Lower lobe of right lung (tissue), 2 donors: ENCODE measurements at places on chromosomes 6 and 20.

DNA sequence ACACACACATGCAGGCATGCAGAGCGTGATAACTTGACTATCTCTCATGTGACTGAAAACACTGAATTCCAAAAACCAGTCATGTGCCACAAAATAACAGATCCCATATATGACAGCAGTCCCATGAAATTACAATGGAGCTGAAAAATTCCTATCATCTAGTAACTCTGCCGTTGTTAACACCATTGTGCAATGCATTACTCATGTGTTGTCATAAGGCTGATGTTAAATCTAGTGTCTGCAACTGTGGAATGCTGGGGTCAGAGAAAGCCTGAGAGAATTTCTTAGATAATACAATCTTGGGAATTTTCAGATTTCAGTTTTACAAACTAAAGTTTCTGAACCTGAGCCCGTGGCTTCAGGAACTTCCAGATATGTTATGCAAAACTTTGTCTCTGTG is 70.2 kb downstream of the LYRM4 start:
- H3K36me3 ChIP-seq, result no peaks in the 10 kb centered on the region
- no peak for DNase-seq
- H3K27me3 ChIP-seq, result no peaks in the 10 kb centered on the region
- no peak overlapping the region for H3K4me3 ChIP-seq

- H3K4me3 ChIP-seq, result no peak overlapping the region
- no peaks in the 10 kb centered on the region for H3K4me1 ChIP-seq
- DNase-seq, result no peak
- no peaks in the 10 kb centered on the region for H3K36me3 ChIP-seq
- no peaks in the 10 kb centered on the region for H3K27me3 ChIP-seq
- H3K27ac ChIP-seq, result no peak overlapping the region
These were observed 88.0 kb upstream of the CD83 start for GRCh38 chr6:14029605-14030004.

DNA sequence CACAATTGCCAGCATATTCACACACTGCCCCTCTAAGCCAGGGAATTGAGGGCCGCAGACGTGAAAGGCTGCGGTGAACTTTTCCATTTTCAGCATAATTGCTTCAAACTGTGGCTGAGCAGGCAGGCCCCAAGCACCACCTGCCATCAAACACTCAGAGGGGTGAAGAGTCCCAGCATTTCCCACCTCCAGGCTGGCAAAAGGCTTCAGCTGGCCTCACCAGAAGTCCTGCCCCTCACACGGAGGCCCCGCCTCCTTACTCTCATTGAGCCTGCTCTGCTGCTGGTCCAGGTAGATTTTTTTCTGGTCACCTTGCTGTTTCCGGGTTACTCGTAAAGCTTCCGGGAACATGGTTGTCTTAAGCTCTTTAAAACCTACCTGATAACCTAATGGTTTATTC is 52.0 kb upstream of the PRELID3B start:
- H3K4me1 ChIP-seq, result no peaks in the 10 kb centered on the region
- no peak for DNase-seq
- H3K27ac ChIP-seq, result no peak overlapping the region
- H3K27me3 ChIP-seq, result no peaks in the 10 kb centered on the region
- no peak overlapping the region for H3K4me3 ChIP-seq

- no peak overlapping the region for H3K27ac ChIP-seq
- no peak overlapping the region for H3K4me3 ChIP-seq
- H3K4me1 ChIP-seq, result peaks cover 50% of the 10 kb centered on the region
- no peaks in the 10 kb centered on the region for H3K27me3 ChIP-seq
- no peaks in the 10 kb centered on the region for H3K36me3 ChIP-seq
- peak; percentile 49 for DNase-seq
These were observed 39.7 kb downstream of the MAP3K5 start for GRCh38 chr6:136752554-136752953.

GRCh38 chr6:45156075-45156474 is 172.1 kb upstream of the RUNX2 start:
- H3K36me3 ChIP-seq, result no peaks in the 10 kb centered on the region
- no peaks in the 10 kb centered on the region for H3K4me1 ChIP-seq
- H3K27ac ChIP-seq, result no peak overlapping the region
- no peaks in the 10 kb centered on the region for H3K27me3 ChIP-seq

- H3K4me3 ChIP-seq, result no peak overlapping the region
- H3K4me1 ChIP-seq, result no peaks in the 10 kb centered on the region
- H3K27me3 ChIP-seq, result no peaks in the 10 kb centered on the region
These were observed 82.0 kb downstream of the EZR start for GRCh38 chr6:158737082-158737709.

DNA sequence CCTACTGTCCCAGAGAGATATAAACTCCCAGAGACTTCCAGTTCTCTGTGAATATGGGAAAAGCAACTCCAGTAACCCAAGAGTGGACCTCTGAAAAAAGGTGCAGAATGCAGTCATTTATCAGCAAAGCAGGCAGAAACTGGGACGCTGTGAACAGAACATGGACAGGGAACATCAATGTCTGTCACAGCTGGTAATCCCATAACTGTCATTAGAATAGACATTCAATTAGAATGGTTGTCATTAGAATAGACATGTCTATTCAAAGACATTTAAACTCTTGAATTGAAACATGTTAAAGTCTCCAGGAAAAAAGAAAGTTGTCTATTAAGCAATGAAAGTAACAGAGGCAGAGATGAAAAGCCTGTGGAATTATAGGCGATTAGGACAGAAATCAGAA is 302.1 kb downstream of the BTBD3 start:
- no peaks in the 10 kb centered on the region for H3K4me1 ChIP-seq
- H3K4me3 ChIP-seq, result no peak overlapping the region
- no peaks in the 10 kb centered on the region for H3K36me3 ChIP-seq
- no peaks in the 10 kb centered on the region for H3K27me3 ChIP-seq
- no peak for DNase-seq

DNA sequence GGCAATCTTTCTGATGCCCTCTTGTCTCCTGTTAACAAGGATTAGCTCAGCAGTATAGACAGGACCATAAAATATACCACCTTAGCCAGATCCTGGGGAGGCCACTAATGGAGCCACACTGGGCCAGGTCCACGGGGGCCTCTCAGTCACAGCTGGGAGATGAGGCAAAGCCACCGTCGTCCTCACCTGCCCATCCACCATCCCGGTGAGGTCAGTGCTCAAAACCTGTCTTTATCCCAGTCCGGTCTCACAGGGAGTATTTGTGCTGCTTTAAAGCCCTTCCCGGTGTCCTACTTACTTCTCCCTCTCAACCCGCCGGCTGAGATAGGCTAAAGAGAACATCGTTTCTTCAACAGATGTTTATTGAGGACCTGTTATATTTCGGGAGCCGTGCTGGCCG is 104.3 kb downstream of the EDN3 start:
- H3K4me3 ChIP-seq, result no peak overlapping the region
- peaks cover 56% of the 10 kb centered on the region for H3K27me3 ChIP-seq
- no peak for DNase-seq
- H3K36me3 ChIP-seq, result no peaks in the 10 kb centered on the region
- peaks cover 10% of the 10 kb centered on the region for H3K4me1 ChIP-seq

DNA sequence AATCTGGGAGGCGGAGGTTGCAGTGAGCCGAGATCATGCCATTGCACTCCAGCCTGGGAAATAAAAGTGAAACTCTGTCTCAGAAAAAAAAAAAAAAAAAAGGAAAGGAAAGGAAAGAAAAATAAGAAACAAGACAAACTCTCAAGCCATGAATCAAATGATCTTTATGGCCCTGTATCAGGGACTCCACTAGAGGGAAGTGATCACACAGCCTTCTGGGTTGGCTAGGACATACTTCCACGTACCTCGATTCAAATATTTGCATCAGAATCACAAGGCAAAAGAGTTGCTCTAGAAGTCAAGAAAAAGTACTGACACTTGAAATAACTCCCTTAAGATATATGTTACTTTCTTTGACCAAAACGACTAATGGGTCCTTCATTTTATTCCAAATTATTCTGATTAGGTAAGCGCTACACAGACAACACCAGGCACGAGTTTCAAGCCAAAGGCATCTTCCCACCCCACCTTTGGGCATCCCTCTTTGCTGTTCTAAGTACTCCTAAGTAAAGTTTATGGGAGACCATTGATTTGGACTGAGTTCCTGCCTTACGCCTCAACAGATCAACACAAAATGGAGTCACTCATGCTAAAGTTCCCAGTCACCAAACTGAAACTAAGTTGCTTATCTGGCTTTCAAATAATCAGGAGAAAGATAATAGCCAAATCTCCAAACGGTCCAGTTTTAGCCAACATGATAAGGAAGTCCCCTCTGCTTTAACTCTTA is 77.5 kb upstream of the NT5E start:
- no peaks in the 10 kb centered on the region for H3K36me3 ChIP-seq
- H3K27ac ChIP-seq, result no peak overlapping the region
- DNase-seq, result no peak
- no peaks in the 10 kb centered on the region for H3K4me1 ChIP-seq
- no peak overlapping the region for H3K4me3 ChIP-seq

DNA sequence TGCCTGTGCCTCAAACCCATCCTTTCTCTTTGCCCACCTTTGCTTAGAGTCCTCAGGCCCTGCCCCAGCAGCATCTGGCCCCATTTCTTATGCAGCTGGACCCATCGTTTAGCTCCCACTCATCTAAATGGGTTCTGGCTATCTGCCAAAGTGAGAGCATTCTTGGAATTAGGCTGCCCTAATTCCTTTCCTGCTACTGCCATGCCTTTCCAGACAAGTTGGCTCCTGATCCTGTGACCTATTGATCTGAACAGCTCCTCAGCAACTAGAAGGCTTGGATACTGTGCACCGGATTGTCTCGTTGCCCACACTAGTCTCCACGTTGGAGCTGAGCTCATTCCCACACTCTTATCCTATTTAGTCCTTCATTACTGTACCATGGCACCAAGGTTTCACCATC is 22.9 kb downstream of the DZANK1 start:
- DNase-seq, result no peak
- H3K27me3 ChIP-seq, result no peaks in the 10 kb centered on the region
- no peak overlapping the region for H3K27ac ChIP-seq
- no peaks in the 10 kb centered on the region for H3K36me3 ChIP-seq
- peaks cover 8% of the 10 kb centered on the region for H3K4me1 ChIP-seq

DNA sequence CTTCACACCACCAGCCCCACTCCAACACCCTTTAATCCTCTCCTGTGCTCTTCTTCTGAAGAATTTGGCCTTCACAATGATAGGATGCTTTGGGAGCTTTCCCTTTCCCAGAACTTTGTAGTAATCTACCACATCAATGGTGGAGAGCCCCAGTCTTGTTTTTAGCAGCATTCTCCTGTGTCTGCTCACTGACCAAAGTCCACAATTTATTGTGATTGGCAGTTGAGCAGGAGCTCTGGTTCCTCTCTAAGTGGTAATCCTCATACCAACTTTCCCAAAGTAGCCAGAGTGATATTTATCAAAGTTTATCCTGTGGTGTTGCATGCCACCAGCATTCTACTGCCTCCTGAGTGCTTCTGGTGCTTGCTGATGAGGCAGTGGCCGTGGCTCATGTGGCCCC is 29.0 kb upstream of the OPN5 start:
- H3K36me3 ChIP-seq, result no peaks in the 10 kb centered on the region
- H3K4me1 ChIP-seq, result no peaks in the 10 kb centered on the region
- H3K27ac ChIP-seq, result no peak overlapping the region
- no peak overlapping the region for H3K4me3 ChIP-seq
- no peak for DNase-seq
- H3K27me3 ChIP-seq, result no peaks in the 10 kb centered on the region

- peaks cover 4% of the 10 kb centered on the region for H3K4me1 ChIP-seq
- H3K27ac ChIP-seq, result no peak overlapping the region
- no peak for DNase-seq
- H3K36me3 ChIP-seq, result no peaks in the 10 kb centered on the region
- H3K4me3 ChIP-seq, result no peak overlapping the region
- no peaks in the 10 kb centered on the region for H3K27me3 ChIP-seq
These were observed 9.9 kb downstream of the ANKRD66 start for GRCh38 chr6:46756469-46757213.

DNA sequence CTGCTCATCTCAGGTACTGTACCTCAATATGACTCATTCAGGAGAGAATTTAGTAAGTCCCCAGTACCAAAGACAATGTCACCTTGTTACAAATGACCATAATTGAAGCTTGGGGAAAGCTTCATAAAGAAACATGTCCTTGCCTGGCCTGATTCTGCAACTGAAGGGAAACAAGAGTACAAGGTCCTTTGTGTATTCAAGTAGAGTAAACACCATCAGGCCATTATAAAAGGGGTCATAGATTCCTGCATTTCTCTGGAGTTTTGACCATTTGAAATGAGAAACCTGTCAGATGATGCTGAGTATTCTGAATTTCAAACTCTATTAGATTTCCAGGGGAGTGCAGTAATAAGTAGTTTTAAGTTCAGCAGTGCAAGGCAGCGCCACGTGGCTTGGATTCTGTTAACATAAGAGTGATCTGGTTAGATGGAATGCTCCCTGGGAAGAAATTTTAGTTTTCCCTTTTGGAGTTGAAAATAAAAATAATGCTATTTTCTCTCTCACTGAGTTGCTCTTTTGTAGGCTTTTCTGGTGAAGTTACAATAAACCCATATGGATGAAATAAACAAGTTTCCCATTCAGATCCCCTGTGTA is 1054.3 kb downstream of the EPHA7 start:
- no peaks in the 10 kb centered on the region for H3K4me1 ChIP-seq
- H3K36me3 ChIP-seq, result no peaks in the 10 kb centered on the region
- no peak for DNase-seq
- H3K27ac ChIP-seq, result no peak overlapping the region
- no peaks in the 10 kb centered on the region for H3K27me3 ChIP-seq
- H3K4me3 ChIP-seq, result no peak overlapping the region

GRCh38 chr6:27892649-27893058 is 19.5 kb downstream of the OR2B2 start:
- peaks cover 34% of the 10 kb centered on the region for H3K27me3 ChIP-seq
- peak overlapping the region; percentile 82 for H3K27ac ChIP-seq
- peaks cover 30% of the 10 kb centered on the region for H3K4me1 ChIP-seq
- H3K36me3 ChIP-seq, result no peaks in the 10 kb centered on the region
- DNase-seq, result no peak
- peak overlapping the region; percentile 88 for H3K4me3 ChIP-seq

DNA sequence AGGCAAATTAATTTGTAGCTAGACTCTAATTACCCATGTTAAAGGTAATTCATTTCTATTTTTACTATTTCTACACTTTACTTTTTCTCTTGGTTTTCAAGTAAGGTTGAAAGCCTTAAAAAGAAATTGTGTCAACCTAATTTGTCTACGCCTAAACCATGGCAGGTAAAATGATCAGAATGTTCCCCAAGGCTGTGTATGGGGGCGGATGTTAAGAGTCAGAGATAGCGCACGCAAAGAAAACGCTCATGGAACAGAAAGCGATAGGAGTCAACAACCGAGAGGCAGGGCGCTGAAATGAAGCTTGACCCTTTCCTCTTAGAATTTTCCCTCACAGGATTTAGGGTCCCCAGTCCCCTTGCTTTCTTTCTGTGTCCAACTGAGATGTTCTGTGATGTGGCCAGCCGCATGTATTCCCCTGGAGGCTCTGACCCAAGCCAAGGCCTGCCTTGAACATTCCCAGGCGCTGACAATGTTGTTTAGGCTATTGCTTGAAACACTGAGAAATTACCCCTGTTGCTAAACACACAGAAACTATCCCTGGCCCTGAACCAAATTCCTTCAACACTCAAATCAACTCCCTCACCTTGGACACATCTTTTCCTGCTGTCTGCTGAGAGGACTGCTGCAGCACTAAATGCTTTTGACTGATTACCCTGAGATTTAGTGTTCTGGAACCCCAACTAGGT is 10.9 kb downstream of the PSMB1 start:
- H3K4me3 ChIP-seq, result no peak overlapping the region
- H3K36me3 ChIP-seq, result peaks cover 100% of the 10 kb centered on the region
- H3K27me3 ChIP-seq, result no peaks in the 10 kb centered on the region
- H3K27ac ChIP-seq, result no peak overlapping the region
- no peaks in the 10 kb centered on the region for H3K4me1 ChIP-seq
